Cortex of kidney (tissue), 1 donor: ENCODE measurements at places on chromosomes 12 and 14.

DNA sequence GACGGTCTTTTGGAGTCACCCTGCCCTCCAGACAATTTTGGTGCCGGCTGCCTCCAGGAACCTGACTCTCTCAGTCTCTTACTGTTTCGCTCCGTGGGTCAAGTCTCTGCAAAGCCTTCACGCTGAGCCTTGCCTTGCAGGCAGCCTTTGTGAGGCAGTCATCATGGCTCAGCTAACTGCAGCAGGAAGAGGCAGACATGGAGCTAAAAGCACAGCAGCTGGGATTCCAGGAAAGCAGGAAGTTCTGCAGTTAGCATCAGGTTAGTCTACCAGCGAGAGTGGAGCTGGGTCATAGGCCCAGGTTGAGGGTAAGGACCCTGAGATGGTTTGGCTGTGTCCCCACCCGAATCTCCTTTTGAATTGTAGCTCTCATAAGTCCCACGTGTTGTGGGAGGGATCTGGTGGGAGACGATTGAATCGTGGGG is 305.4 kb downstream of the PCNX1 start:
- DNase-seq, result no peak

- no peak for DNase-seq
These were observed 147.8 kb upstream of the KRR1 start for GRCh38 chr12:75658901-75659823.

DNA sequence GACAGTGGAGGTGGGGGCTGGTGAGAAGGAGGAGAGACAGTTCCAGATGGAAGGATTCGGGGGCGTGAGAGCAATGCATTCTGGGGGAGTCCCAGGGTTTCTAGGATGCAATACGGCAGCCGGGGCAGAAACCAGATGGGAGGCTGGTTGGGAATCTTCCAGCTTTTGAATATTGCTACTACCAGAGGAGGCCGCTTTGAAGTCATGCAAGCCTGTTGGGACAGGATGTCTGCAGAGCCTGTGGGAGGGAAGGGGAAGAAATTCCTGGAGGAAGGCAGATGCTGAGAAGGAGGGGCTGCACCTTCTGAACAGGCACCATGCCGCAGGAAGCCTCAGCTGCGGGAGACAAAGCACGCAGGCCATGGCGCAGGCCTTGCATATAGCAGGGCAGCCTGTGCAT is 105.4 kb downstream of the APAF1 start:
- DNase-seq, result no peak

- DNase-seq, result no peak
These were observed 103.2 kb upstream of the PARP11 start for GRCh38 chr12:3976351-3976938.

- no peak for DNase-seq
These were observed 160.9 kb downstream of the KCNC2 start for GRCh38 chr12:75048767-75049166.

- DNase-seq, result no peak
These were observed 29.2 kb upstream of the TSPAN9 start for GRCh38 chr12:3047961-3048360.

DNA sequence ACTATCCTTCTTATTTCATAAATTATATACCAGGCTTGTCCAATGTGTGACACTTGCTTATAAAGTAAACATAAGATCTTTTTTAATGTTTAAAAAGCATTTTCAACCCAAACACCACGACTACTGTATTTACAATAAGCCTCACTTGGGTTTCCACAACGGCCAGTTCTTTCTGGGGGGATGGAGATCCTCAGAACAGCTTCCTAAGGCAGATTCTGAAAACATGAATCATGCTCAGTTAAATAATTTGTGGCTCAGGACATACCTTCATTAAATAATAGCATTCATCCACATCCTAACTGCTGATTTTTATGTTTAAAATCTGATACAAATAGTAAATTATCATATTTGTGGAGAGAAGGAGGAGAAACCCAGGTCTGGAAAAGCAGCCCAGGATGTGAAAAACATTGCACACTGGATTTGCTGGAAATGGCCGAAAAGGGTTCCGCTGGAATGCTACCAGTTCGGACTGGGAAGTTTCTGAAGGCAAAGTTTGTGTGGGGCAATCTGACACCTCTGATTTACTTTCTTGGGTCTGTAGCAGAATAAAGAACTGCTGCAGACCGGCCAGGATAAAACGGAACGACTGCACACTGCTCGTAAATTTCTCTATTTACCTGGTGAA is 597 bp downstream of the GLT8D2 start:
- no peak for DNase-seq

GRCh38 chr12:71947645-71948105 is 9.0 kb downstream of the TPH2 start:
- DNase-seq, result no peak

DNA sequence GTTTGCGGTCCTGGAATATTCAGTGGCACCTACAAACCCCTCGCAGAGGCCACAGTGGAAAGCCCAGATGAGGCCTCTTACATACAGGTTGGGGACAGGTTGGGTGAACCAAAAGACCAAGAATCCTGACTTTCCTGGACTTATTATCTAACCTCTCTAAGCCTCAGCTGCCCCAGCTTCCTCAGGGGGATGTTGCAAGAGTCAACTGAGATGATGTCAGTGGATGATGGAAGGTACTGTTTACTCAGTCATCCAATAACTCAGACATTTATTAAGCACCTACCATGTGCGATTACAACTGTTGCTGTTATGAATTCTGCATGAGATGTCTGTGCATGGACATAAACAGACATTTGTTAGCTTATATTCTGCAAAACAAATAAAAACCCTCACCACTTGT is 72.8 kb downstream of the RFX4 start:
- DNase-seq, result no peak

GRCh38 chr12:108047071-108047550 is 82.0 kb upstream of the WSCD2 start:
- DNase-seq, result no peak

DNA sequence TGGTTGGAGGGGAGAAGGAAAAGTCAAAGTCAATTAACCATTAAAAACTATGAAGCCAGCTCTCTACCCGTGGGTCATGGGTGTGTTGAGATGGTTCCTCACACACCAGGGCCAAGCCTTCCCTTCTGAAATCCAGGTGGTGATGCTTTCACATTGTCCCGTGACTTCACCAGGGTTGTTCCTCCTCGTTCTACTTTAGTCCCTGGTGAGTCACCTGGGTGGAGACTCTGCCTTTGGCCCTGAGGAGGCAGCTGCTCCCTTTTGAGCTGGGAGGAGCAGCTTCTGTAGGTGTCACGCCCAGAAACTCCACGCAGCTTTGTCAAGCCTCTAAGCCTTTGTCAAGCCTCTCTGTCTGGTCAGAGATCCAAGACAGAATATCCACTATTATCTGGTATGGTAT is 348.3 kb downstream of the BMP4 start:
- DNase-seq, result no peak

GRCh38 chr14:102055181-102055901 is 31.5 kb downstream of the HSP90AA1 start:
- no peak for DNase-seq

GRCh38 chr12:14959916-14960496 is 1.4 kb downstream of the ARHGDIB start:
- no peak for DNase-seq

DNA sequence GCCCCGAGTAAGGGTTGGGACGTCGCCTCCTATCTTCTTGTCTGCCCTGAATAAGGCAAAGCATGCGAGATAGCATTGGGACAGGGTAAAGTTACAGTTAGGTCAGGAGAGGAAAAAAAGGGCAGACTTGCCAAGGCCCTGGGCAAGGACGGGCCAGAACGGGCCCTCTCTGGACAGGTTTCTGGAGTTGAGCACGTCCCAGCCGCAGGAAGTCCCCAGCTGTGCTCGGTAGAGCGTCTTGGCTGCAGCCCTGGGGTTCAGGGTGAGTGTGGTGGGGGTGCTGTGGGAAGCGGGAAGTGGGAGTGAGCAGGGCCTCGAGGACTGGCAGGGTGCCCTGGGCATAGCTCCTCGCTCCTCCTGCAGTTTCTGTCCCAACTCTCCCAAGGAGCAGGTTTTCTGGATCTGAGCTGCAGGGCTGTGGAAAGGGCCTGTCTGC is 5.4 kb downstream of the RPS6KL1 start:
- DNase-seq, result no peak

- DNase-seq, result no peak
These were observed 442.8 kb downstream of the ZFP36L1 start for GRCh38 chr14:68349900-68350629.

GRCh38 chr14:69593018-69593677 is 18.2 kb upstream of the SUSD6 start:
- no peak for DNase-seq

DNA sequence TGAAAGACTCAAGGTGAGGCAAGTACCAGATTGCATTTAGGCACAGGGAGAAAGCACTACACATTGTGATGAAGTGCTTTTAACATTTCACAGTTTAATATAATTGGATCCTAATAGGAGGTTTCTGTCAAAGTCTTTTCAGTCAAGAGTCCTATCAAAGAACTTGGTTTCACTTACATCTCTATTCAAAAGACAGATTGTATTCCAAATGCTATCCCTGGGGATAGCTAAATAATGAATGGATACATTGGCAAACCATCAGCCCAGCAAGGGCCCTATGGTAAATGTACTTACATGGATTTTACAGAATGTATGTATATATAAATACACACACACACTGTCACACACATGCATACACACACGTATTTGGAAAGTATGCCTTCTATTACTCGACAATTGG is 655.5 kb upstream of the FLRT2 start:
- no peak for DNase-seq

DNA sequence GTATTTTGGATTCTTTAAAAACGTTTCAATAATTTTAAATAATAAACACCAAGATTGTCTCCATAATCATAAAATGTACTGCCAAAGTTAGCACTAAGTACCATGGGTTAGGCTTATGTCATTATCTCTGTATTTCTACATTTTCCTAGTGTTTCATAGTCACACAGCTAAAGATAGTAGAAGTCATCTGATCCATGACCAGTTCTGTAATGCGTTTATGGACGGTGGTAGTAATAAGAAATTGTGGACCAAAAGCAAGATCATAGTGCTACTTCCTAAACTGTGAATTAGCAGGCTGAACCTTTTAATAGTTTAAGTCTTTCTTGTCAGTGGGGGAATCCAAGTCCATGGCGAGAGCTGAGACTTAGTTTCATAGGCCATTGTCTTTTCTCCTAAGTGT is 142.1 kb downstream of the AKAP6 start:
- no peak for DNase-seq

DNA sequence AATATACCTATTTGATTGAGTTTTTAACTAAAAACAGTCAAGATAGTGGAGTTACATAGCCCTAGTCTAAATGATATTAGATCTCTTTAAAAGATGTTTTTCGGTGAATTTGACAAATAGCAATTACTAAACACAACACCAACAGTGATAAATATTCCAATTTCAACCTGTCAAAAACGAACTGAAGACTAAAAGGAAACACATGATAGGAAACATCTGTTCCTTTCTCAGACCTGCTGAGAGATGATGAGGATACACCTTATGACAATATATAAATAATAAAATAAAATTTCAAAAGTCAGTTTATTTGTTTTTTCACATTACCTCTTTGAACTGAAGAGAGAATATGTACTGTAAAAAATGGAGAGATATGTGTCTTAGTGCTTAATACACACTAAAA is 232.7 kb downstream of the RASSF9 start:
- DNase-seq, result no peak

GRCh38 chr14:76694106-76694505 is 67.2 kb upstream of the VASH1 start:
- no peak for DNase-seq

- DNase-seq, result no peak
These were observed 100.8 kb downstream of the CCER1 start for GRCh38 chr12:90854136-90854689.

- no peak for DNase-seq
These were observed 9.0 kb downstream of the PLEKHA5 start for GRCh38 chr12:19138551-19138950.

GRCh38 chr14:98705871-98706300 is 566.1 kb downstream of the BCL11B start:
- DNase-seq, result no peak

DNA sequence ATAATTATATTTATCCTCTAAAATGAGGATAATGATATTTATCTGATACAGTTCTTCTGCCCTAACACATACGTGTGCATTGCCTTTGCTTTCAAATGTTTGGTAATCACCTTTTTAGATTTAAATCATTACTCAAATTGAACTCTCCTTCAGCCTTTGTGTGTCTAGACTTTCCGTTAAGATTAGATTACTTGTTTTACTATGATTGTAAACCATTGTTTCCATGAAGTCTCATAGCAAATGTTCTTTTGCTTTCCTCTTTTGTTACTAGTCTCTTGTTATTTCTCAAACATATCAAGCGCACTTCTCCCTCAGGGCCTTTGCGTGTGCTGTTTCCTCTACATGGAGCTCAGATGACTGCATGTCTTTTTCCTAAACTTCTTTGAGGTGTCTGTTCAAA is 63.7 kb downstream of the ETV6 start:
- no peak for DNase-seq

DNA sequence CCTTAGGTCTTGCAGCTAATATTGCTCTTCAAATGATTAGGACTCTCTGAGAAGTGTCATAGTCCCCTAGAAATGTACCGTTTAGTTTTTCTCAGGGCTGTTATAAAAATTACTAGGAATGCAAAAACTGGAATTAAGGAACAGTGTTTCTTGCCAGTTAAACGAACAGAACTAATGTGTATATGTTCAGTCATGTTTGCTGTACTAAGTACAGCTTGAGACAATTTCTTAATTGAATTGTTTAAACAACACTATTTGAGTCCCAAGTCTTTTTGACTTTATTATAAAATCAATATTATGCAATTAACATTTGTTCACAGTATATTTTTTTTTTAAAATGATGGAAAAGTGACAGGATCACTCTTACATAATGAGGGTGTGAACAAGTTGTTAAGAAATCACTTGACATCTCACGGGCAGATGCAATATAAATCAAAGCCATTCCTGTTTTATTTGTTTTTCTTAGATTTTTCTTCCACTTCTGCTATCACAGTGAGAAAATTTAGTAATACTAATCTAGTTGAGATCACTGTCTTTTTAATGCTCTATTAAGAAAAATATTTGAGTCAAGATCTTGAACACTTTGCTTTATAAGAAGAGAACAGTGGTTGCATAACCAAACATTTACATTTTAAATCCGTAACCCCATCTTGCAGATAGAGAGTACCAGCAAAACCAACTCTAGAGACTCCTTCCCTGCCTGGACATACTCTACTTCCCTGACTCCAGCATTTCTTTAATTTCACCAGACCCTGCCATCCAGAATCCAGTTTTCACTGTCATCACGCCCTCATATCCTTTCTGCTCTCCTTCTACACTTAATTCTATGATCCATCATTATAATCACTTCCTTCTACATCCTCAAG is 140.7 kb upstream of the KITLG start:
- DNase-seq, result no peak
